ENCODE measurements at places on chromosomes 2 and 18.
A peak's percentile ranks its signal among the peaks of the same experiment; 100 is the strongest.

DNA sequence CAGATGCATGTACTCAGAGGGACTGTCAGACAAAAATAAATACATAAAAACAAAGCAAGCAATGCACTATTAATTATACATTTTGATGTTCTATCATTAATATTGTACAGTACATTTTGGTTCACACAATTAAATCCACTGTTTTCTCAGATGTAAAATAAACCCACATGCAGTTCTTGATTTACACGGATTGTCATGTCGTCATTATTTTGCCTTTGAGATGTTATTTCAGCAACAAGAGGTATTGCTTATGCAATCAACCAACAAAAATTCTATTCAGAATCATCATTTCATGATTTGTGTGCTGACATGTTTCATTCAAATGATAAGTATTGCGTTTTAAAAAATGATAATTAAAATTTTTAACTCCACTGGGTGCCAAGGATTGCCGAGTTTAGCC is 79.2 kb downstream of the TSHZ1 start:
- DNase-seq: no peak

GRCh38 chr2:161250864-161251436 is 57.3 kb upstream of the PSMD14 start:
- DNase-seq: no peak

DNA sequence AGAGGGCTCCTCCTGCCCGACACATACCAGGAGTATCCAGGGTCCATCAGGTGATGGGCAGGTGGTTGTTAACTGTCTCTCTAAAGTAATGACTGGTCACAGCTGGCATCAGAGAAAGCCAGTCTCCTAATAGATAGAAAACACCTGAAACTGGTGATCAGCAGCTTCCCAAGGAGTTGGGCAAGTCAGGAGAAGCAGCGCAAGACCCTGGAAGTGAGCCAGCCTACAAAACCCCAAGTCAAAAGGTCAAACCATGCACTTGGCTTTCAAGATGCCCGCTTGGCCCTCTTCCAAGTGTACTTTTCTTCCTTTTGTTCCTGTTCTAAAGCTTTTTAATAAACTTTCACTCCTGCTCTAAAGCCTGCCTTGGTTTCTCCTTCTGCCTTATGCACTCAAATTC is 815.2 kb downstream of the DCDC2C start:
- no peak for DNase-seq

GRCh38 chr2:59888015-59888414 is 665.4 kb downstream of the BCL11A start:
- no peak for DNase-seq

DNA sequence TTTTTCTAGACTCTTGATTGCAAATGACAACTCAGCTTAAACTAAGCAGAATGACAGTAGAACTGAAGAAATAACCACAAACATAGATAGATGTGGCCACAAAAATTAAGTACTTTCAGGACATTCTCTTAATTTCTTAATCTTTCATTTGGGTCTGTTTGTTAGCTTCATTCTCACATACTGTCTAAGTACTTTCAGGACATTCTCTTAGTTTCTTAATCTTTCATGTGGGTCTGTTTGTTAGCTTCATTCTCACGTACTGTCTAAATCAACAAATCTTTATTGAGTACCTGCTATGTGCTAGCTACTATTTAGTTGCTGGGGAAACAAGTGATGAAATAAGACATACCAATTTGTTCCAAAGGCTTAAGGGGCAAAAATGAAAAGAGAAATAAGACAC is 35.1 kb downstream of the FAM117B start:
- no peak for DNase-seq

- no peak for DNase-seq
These were observed 350.1 kb upstream of the SMIM21 start for GRCh38 chr18:75777630-75778029.

GRCh38 chr2:140401056-140401455 is 1620.9 kb upstream of the NXPH2 start:
- no peak for DNase-seq

DNA sequence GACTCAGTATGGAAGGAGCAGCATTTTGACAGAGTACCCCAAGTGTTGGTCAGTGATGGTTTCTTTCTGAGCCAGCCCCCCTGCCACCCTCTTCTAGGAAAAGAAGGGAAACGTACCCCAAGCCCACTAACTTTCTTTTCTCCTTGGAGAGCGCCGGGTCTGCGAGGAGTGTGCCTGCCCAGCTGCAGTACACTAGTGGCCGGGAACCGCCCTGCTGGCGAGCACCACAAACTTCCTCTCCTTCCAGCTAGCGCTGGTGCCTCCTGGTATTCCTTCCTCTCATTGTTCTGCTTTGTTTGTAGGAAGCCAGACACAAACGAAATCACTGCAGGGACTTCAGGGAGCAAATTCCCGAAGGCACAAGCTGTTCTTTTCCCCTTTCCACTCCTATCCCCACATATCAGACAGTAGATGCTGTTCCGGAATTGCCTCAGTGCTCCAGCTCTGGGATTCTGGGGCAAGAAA is 1.8 kb downstream of the CCDC85A start:
- no peak for DNase-seq

- no peak for DNase-seq
These were observed 6.8 kb downstream of the ESCO1 start for GRCh38 chr18:21593540-21594257.

GRCh38 chr18:74515620-74516231 is 18.6 kb upstream of the CNDP1 start:
- DNase-seq: no peak

- no peak for DNase-seq
These were observed 21.2 kb downstream of the QPCT start for GRCh38 chr2:37365669-37366068.

- DNase-seq: peak; percentile 59
These were observed 129.0 kb downstream of the NCK2 start for GRCh38 chr2:105873721-105874120.

DNA sequence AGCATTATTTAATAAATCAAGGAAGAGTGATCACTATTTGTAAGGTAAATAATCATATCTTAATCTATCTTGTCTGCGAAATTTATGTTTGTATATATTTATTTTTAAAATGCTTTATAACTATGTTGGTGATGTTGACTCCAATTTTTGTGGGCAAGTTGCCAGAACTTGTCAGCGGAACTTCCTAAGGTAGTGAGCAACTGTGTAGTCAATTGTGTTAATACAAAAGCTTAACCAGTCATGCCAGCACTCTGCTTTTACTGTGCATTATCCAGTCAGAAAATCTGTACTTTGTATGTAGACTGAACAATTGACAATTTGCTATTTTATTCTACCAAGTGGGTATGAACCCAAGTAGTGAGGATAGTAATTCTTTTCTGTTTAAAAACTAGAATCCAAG is 61.9 kb upstream of the RND3 start:
- DNase-seq: no peak

DNA sequence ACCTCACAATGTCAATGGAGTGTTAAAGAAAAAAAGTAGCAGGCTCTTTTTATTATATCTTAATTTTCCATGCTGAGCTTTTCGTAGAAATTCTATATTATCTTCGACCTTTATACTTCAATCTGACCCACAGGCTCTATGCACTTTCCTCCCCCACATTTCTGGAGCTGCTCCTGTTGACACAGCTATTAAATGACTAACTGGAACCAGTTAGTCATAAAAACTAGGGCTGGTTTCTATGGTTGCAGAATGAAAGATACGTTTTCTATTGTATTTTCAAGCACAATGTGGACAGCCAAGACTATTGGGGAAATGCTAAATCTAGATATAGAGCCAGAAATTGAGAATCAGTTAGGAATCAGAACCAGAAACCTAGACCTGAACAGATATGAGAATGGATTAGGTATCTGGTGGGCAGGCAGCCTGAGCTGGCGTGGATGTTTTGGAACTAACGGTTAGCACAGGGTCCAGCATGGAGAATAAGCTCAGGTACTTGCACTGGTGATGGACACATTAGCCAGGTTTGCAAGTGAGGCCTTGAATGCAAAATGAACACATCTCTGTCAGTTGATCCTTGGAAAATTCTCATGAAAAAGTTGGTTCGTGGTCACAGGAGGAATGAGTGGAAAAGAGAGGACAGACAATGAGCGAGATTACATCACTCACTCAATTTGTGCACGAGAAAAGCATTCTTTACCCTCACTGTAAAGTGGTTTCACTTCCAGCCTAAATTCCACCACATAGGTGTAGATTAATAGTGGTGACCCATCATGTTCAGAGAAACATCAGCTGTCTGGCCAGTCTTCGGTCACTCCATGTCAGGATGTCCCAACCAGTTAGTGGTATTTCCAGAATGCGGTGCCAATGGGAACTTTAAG is 144.6 kb upstream of the EPHA4 start:
- no peak for DNase-seq

GRCh38 chr2:104092886-104093285 is 761.0 kb upstream of the POU3F3 start:
- DNase-seq: no peak

- no peak for DNase-seq
These were observed 70.7 kb downstream of the NEDD4L start for GRCh38 chr18:58114766-58115165.

GRCh38 chr2:181594322-181594721 is 62.6 kb downstream of the CERKL start:
- DNase-seq: no peak

DNA sequence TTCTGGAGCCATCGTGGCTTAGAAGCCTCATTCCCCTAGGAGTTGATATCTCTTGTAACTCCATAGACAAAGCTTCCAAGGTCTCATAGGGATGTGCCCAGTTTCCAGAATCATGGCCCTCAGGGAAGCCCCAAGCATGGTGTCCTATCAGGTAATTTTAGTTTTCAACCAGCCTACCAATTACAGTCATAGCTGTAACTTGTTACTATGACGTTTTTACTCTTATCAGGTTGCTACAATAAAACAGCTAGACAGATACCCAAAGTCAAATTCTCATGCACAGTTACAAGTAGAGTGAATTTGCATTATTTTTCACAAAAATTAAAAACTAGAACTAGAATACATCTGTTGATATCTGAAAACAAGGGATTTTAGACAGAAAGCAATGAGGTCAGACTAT is 8.9 kb downstream of the LYPD6 start:
- DNase-seq: no peak

GRCh38 chr2:237715459-237715947 is 83.1 kb upstream of the RBM44 start:
- DNase-seq: no peak

DNA sequence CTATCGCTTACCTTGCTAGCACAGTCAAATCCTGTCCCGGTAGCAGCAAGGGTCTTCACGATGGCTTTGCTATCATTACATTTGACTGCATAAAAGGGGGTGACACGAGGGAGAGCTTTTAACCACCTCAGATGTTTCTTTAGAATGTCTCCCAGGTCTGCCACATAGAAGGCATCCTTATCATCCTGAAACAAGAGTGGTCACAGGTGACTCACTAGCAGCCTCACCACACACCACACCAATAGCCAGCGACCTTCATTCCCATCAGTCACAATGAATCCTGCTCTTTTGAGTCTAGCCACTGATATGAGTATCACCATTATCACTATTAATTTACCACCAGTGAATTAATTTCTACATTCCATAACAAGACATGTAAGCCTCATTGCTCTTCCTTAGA is 3.7 kb downstream of the ODC1 start:
- no peak for DNase-seq

- DNase-seq: no peak
These were observed 347.7 kb downstream of the KIAA1328 start for GRCh38 chr18:37176621-37176934.

DNA sequence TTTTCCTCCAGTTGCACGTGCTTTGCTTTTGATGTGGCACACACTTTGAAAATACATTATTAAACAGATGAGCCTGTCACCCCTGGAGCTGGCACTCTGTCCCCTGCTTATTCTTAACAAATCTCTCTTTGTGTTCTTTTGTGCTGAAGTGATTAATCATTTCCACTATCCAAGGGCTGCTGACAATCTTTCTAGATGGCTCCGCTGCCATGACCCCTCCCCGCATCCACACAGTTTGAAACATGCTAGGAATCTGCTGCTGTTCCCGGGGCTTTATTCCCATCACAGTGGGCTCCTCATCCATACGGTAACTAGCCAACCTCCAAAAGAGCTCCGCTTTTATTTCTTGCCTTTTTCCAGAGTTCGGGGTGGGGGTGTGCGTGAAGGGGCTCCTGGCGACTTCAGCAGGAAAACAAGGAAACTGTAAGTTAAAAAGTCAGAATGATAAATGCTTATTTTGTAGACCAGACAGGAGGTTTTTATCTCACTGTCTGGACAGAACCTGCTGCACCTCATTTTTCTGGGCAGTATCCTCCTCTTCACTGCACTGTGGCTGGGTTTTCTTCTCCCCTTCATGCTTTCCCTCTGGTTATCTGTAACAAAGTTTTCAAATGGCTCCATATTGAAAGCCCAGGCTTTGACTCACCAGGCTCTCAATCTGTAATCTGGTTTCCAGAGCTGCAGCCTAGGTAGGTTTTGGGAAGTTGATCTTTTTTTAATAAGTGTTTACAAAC is 319.7 kb downstream of the AFF3 start:
- no peak for DNase-seq

DNA sequence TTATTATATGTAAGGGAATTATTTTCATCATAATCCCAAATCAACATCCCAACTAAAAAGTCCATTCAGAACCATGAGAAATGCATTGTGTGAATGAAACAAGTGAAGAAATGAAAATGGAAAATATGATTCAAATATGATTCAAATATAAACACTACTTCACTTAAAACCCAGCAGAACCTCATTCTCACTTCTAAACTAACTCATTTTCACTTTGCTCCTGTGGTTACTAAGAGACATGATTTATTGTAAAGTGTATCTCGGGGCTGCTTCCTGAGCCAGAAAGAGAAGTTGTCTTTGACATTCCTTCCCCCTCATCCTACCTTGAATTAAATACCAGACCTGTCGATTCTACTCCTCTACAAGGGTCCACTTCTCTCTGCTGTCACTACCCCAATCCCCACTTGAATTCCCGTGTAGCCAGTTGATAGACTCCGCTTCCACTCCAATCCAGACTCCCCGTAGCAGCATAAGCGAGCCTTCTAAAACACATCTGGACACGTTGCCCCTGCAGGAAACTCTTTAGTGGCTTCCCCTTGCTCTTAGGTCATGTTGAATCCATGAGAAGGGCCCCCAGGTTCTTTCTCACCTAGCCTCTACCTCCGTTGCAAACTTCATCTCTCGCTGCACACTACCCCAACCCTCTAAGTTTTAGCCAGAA is 697.0 kb upstream of the ID2 start:
- no peak for DNase-seq

GRCh38 chr2:191488135-191488534 is 189.8 kb upstream of the NABP1 start:
- DNase-seq: no peak

GRCh38 chr2:215038421-215038820 is 100.0 kb downstream of the ABCA12 start:
- DNase-seq: no peak

DNA sequence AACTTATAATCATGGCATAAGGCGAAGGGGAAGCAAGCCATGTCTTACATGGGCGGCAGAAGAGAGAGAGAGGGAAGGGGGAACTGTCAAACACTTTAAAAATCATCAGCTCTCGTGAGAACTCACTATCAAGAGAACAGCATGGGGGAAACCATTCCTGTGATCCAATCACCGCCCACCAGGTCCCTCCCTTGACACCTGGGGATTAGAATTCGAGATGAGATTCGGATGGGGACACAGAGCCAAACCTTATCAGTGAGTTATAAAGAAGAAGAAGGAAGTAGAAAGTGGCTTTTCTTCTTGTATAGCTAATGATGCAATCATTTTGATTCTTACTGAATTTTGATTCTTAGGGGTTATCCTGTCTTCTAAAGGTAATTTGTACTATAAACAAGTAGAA is 51.4 kb downstream of the SMCHD1 start:
- DNase-seq: no peak

All from stimulated activated CD8-positive, alpha-beta memory T cell treated with anti-CD3 and anti-CD28 coated beads, Interleukin-15, amount 100 ng/mL, for 4 hours (primary cell).